PC-9 (cell line): ENCODE measurements at places on chromosomes 2 and 18.

DNA sequence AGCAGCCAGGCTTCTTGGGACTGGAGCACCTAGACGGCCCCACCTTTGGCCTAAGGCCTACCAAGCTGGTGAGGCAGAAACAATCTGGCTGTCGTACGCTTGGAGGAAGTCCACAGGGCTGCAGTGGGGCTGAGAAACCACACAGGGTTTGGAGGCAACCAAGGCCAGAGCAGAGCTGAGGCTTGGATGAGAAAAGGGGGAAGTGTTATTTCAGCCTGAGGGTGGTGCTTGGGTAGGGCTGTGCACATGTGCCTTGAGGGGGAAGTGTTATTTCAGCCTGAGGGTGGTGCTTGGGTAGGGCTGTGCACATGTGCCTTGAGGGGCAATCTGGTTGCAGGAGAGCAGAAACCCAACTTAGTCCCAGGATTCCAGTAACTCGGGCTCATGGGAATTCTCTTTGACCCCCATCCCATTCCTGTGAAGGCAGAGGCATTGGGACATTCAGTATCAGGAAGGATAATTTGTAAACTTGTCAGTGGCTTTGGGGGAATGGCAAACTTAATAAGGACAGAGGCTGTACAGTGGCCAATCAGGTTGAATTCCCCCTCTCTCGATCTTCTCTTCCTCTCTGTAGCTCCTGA, 971 bp upstream of the FBXO41 start:
- peak overlapping the region; percentile 36; the same call in 1 of the 2 replicates for H3K27ac ChIP-seq
- no peak for DNase-seq
- peak overlapping the region; percentile 97; the same call in 1 of the 2 replicates for H3K4me3 ChIP-seq

DNA sequence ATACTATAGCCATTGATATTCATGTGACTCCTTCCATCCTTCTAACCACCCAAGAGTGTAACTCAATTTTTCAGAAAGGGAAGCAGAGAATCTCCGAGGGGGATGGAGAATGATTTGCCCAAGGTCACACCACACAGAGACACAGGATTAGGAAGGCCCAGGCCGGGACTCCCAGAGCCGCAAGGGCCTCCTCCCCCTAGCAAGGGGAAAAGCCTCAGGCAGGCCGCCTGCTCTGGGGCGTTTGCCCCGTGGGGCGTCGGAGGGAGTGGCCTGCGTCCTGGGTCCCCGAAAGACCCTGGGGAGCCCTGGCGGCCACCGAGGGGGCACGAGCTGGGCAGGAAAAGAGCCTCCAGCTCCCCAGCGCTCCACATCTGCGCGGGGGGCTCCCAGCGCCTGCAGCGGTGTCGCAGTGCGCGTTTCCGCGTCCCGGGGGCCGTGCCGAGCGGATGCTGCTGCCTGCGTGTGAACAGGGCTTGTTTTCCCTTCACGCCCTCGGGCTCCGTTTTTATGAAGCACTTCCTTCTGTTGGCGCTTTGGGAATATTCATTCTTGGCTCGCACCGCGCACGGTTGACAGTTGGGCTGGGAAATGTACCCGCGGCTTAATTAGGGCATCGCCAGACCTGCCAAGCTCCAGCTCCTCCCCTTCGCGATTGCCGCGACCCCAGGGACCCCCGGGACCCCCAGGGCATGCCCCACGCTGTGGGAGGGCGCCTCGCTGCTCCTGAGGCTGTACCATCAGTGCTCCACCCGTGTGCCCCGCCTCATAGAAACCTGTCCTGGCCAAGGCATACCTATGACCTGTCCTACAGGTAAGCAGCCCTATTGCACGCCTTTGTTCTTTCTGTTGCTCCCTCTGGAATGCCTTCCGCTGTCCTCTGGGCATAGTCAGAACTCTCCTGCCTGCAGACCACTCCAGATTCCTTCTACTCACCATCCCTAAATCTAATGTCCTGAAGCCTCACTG, 158.9 kb upstream of the GLI2 start:
- peak; percentile 57 for DNase-seq
- H3K27ac ChIP-seq = no peak overlapping the region
- peaks cover 7% of the 10 kb centered on the region; the same call in 1 of the 2 replicates for H3K27me3 ChIP-seq
- no peaks in the 10 kb centered on the region for H3K4me1 ChIP-seq
- H3K4me3 ChIP-seq = peak overlapping the region; percentile 27; the same call in 1 of the 2 replicates

DNA sequence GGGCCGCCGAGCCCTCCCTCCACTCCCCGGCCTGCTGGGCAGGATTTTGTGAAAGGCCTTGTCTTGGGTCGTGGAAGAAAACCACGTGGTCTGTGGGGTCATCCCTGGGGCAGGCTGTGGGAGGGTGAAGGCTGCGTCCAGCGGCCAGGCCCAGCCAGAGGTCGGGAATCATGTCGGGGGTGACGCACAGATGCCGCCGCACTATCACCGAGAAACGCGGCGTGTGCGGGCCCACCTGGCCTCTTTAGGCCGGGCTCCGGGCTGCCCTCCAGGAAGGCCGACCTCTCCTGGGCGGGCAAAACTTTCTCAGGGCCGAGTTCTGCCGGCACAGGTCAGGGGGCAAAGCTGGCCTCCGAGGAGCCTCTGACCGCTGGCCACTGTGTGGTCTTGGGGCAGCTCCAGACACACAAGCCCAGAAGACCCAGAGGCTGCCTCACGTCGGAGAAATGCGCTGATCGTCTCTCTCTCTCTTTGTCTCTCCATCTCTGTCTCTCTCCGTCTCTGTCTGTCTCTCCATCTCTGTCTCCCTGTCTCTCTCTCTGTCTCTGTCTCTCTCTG, 28.4 kb downstream of the NFATC1 start:
- H3K27me3 ChIP-seq = peaks cover 7% of the 10 kb centered on the region; the same call in 1 of the 2 replicates
- no peaks in the 10 kb centered on the region for H3K36me3 ChIP-seq
- H3K4me3 ChIP-seq = no peak overlapping the region
- DNase-seq = no peak

DNA sequence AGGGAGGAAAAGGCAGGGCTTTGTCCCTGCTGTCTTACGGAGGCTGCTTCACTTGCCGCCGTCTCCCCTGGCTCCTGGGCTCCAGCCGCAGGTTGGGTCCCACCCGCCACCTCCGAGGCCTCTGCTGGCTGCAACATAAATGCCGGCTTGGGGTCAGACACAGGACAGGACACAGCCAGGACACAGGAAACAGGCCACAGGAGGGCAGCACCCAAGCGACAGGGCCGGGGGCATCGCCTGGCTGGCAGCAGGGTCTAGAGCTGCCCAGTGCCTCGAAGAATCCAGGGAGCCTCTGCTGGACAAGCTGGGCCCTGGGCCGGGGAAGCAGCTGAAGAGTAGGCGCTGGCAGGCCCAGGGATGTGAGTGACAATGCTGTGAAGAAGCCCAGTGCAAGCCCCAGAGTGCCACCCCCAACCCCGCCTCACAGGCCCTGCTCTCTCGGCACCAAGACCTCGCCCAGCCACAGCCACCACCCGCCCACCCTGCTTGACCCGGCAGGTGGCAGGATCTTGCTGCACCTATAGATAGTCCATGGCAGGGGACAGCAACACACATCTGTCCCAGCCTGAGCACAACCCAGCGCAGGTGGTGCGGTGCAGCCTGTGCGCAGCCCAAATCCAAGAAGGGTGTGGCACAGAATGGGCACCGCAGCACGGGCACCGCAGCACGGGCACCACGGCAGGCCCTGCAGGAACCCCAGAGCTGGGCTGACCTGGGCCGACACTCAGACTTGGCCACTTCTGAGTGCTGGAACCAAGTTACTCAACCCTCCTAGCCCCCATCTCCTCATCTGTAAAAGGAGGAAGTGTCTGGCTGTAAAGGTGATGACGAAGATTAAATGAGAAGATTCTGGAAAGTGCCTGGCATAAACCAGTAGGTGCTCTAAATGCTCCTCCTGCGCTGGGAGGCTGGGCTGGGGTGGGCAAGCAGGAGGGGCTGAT, 55.6 kb downstream of the BIN1 start:
- no peaks in the 10 kb centered on the region for H3K27me3 ChIP-seq
- no peak for DNase-seq
- H3K27ac ChIP-seq = no peak overlapping the region
- H3K4me1 ChIP-seq = no peaks in the 10 kb centered on the region

GRCh38 chr18:31581498-31582197, 10.0 kb upstream of the TTR start:
- H3K4me1 ChIP-seq = no peaks in the 10 kb centered on the region
- DNase-seq = no peak
- H3K27me3 ChIP-seq = no peaks in the 10 kb centered on the region
- H3K27ac ChIP-seq = no peak overlapping the region
- no peaks in the 10 kb centered on the region for H3K36me3 ChIP-seq
- H3K4me3 ChIP-seq = no peak overlapping the region

GRCh38 chr18:67540559-67540958, 24.0 kb upstream of the DSEL start:
- no peaks in the 10 kb centered on the region for H3K27me3 ChIP-seq
- H3K4me3 ChIP-seq = no peak overlapping the region
- H3K27ac ChIP-seq = no peak overlapping the region
- no peaks in the 10 kb centered on the region for H3K36me3 ChIP-seq

- H3K4me3 ChIP-seq = no peak overlapping the region
- H3K27me3 ChIP-seq = peaks cover 36% of the 10 kb centered on the region
- no peak overlapping the region for H3K27ac ChIP-seq
- DNase-seq = no peak
- no peaks in the 10 kb centered on the region for H3K4me1 ChIP-seq
- no peaks in the 10 kb centered on the region for H3K36me3 ChIP-seq
Measured at GRCh38 chr18:47686806-47687205, 243.7 kb downstream of the SMAD2 start.
